Stimulated activated CD4-positive, alpha-beta T cell treated with anti-CD3 and anti-CD28 coated beads, Interleukin-12 subunit alpha, Interleukin-12 subunit beta, amount 100 ng/mL, for 24 hours (primary cell): ENCODE measurements at places on chromosomes 1 and 21.

- DNase-seq, result no peak
Observed at GRCh38 chr1:227895828-227896685, 51.7 kb downstream of the WNT9A start.

- DNase-seq, result no peak
Observed at GRCh38 chr1:207440626-207441025, 13.5 kb upstream of the CR2 start.

DNA sequence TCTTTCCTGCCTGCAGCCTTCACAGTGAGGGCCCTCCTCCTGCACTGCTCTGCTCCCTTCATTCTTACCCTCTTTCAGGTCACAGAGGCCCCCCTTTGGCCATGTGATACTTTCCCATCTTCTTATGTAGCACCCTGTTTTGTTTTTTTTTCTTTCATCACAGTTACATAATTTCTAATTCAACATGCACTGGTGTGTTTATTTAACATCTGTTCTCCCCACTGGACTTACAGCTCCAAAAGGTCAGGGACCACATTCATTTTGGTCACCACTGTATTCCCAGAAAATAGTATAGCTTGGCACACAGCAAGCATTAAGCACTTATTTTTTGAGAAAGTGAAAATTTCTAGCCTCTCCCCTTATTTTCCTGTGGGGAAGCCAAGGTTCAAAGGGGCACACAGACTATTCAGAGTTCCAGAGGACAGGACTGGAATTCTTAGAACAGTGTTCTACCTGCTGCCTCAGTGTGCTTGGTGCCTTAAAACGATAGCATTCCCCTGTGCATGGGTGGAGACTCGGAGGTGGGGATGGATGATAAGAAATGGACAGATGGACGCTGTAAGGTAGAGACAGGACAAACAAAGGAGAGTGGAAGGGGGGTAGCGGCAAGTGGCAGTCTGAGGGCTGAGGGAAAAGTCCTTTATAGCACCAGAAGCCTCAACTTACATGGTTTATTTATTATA is 5.3 kb downstream of the DENND2D start:
- DNase-seq, result no peak

- no peak for DNase-seq
Observed at GRCh38 chr21:28100366-28100765, 892.3 kb downstream of the LTN1 start.

- no peak for DNase-seq
Observed at GRCh38 chr1:234725177-234726132, 115.5 kb upstream of the IRF2BP2 start.

DNA sequence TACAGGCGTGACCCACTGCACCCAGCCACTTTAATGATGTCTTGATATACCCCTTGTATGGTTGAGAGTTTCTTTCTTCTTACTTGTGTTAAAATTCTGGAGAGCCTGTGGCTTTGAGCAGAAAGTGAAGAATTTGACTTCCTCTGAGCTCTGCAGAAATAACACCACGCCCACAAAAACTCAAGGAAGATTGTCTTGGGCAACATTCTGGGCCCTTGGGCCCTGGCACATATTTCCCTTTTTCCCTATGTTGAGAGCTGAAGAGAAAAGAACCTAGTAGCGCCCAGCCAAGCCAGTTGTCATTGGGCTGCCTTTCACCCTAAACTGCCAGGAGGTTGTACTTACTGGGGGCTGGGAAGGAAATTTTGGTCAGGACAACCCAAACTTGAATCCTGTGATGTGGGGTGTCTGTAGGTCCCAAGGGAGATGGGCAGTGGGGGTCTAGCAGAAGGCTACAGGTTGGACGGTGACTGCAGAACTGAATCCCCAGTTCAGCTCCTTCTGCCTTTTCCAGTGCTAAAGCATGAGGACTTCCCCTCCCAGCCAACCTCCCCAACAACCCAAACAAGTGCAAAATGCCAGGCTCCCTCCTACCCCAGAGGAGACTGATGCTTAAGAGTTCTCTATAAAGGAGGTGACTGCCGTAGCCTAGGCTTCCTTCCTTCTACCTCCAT is 11.7 kb upstream of the SNAPIN start:
- no peak for DNase-seq

GRCh38 chr21:45865106-45865835 is 116.3 kb upstream of the COL6A1 start:
- DNase-seq, result no peak

DNA sequence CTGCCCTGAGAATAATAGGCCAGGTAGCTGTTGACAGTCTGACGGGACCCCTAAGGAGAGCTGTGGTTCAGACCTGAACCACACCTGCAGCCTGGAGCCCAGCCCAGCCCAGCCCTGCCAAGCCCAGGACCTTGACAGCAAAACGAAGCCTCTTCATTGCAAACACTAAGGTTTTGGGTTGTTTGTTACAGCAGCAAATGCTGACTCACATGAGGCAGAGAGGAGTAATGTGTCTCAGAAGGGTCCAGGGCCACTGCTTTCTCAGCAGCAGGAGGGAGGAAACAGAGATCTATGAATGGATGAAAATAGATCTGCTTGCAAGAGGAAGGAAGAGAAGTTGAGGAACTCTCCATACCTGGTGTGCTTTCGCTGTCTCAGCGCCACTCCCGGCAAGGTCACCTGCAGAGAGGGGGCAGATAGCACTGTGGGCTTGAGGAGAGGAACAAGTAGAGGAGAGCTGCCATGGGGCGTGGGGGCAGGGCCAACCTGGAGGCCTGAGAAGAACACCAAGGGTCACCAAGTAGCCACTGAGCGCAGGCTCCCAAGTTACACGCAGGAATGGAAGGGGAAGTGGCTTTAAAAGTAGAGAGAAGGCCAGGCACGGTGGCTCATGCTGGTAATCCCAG is 127.2 kb downstream of the ZNF281 start:
- no peak for DNase-seq

- DNase-seq, result no peak
Observed at GRCh38 chr1:207335695-207336363, 14.4 kb downstream of the CD55 start.

DNA sequence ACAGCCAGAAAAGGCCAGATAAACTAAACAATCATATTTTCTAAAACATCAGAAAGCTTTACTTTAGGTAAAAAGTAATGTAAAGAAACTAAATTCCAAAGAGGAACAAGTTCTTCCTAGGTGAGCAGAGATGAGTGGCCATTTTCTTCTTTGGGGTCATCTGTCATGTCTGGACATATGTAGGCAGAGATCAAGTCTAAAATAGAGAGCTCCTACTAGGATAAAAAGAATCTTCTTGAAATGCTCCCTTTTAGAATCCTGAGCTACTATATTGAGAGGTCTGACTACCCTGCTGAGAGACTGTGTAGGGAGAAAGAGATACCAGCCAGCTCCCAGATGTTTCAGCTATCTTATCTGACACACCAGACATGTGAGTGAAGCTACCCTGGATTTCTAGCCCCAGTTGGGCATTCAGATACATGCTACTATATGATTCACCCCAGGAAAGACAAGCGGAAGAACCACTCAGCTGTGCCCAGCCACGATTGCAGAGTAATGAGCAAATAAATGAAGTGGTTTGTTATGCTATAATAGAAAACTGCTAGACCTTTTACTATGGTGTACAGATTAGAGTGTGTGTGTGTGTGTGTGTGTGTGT is 80.1 kb downstream of the TTLL7 start:
- no peak for DNase-seq

DNA sequence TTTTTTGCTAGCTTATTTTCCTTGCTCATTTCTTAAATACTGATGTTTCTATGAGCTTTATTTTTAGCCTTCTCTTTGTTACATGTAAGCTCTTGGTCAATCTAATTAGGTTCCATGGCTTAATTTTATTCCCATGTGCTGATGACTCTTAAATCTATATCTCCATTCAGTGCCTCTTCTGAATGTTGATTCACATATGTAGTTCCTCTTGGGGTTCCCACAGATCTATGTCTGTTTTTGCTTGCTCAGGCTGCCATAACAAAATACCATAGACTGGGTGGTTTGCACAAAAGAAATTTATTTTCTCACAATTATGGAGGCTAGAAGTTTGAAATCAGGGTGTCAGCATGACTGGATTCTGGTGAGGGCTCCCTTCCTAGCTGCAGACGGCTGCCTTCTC is 58.3 kb upstream of the PLA2G4A start:
- no peak for DNase-seq

GRCh38 chr21:32741336-32741735 is 13.5 kb upstream of the SYNJ1 start:
- no peak for DNase-seq

DNA sequence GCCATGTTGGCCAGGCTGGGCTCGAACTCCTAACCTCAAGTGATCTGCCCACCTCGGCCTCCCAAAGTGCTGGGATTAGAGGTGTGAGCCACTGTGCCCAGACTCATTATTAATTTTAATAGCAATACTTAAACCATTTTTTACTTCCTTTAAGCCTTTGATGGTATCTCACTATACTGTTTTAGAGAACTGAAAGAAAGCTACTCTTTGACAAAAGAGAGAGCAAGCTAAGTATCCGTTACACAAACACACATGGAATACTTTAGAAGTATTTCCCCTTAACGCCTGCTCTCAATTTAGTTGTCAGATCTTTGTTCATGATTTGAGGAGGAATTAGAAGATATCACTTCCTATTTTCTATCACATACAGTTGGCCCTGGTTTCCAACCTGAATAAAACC is 189.4 kb downstream of the COP1 start:
- DNase-seq, result no peak

GRCh38 chr1:116352349-116352813 is 20.7 kb upstream of the ATP1A1 start:
- no peak for DNase-seq
